ENCODE measurements at places on chromosomes 7 and 10. TPM values are rescaled to one million over a fixed set of nuclear protein-coding genes. Genes with fewer than 3 reads are reported as not detected.
A peak's percentile ranks its signal among the peaks of the same experiment; 100 is the strongest.

The ZNF862 gene
- 2.6 TPM for polyA plus RNA-seq

The CALHM1 gene
- not detected for polyA plus RNA-seq

The MYH16 gene
- not detected for polyA plus RNA-seq

The AGAP5 gene
- polyA plus RNA-seq: 4.7 TPM

The CYP3A7 gene
- not detected for polyA plus RNA-seq

The POLR2J2 gene
- 0.46 TPM for polyA plus RNA-seq

The KLLN gene
- 0.37 TPM for polyA plus RNA-seq

The MOGAT3 gene
- polyA plus RNA-seq: not detected

DNA sequence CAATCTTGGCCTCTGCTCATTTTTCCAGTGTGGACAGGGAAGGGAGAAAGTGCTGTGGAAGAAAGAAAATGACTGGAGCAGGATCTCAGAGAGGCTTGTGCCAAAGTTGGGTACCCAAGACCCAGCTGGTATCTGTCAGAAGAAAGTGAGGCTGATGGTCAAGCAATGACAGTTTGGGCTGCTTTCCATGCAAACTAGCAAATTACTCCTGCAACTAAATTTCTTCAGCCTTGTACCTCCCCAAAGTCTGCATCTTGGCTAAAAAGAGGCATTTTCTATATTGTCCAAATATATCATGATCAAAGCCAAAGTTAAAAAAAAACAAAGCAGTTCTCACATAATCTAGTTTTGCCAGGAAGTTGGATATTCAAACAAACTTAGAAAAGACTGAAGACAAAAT lies 208.5 kb upstream of the FRMD4A start:
- no peak for DNase-seq
- no peaks in the 10 kb centered on the region for H3K27me3 ChIP-seq
- peaks cover 39% of the 10 kb centered on the region for H3K4me1 ChIP-seq
- H3K4me3 ChIP-seq: no peak overlapping the region
- peak overlapping the region; percentile 40 for H3K27ac ChIP-seq
- H3K36me3 ChIP-seq: peaks cover 17% of the 10 kb centered on the region

DNA sequence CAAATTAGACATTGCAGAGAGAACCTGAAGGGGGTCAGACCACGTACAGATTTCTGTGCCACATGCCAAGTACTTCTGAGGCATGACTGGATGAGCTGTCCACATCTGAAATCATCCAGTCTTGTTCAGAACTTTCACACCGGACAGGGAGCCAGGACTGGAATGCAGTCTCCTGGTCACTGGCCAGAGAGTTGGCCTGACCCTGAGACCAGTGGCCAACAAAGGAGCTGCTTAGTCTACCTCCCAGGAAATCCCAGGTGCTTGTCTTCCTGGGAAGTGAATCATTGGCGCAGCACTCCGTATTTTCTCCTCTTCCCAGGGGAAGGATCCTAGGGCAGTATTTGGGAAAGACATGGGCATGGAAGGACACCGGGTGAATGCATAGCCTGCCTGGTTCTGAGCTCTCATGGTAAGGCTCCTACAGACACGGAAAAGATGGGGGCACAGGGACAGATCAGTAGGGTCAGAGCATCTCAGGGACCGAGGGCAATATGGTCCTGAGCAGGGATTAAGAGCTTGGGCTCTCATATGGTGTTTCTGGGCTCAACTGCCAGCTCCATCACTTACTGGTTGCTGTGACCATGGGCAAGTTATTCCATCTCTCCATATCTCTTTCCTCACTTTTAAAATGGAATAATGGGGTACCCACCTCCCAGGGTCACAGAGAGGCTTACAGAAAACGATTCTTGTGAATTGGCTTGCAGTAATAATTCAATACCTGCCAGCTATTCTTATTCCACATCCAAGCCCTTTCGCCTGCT lies 1.3 kb upstream of the SCD start:
- no peak for DNase-seq
- peaks cover 48% of the 10 kb centered on the region for H3K4me1 ChIP-seq
- no peak overlapping the region for H3K27ac ChIP-seq
- no peaks in the 10 kb centered on the region for H3K36me3 ChIP-seq

DNA sequence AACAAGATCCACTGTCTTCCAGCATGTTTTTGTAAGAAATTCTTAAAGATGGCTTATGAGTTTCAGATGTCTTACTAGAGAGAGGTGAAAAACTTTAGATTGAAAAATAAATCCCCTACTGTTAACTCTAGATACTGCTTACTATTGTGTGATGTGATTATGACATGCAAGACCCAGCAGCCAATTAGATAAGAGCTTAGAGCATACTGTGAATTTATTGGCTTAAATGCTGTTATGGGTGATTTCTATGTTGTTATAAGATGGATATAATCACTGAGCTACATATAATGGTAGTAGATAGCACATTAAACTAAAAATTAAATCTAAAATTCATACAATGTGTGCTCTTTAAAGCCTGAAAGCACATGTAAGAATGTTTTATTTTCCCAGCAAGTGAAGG lies at the start of gene RNF133:
RNF133 (minus strand) TSS at position 101 of the 400 bp plus-strand sequence. CDS start 199 bp downstream, outside the sequence.
- H3K36me3 ChIP-seq: no peaks in the 10 kb centered on the region
- H3K27me3 ChIP-seq: no peaks in the 10 kb centered on the region
- H3K4me3 ChIP-seq: no peak within 1 kb of the TSS

DNA sequence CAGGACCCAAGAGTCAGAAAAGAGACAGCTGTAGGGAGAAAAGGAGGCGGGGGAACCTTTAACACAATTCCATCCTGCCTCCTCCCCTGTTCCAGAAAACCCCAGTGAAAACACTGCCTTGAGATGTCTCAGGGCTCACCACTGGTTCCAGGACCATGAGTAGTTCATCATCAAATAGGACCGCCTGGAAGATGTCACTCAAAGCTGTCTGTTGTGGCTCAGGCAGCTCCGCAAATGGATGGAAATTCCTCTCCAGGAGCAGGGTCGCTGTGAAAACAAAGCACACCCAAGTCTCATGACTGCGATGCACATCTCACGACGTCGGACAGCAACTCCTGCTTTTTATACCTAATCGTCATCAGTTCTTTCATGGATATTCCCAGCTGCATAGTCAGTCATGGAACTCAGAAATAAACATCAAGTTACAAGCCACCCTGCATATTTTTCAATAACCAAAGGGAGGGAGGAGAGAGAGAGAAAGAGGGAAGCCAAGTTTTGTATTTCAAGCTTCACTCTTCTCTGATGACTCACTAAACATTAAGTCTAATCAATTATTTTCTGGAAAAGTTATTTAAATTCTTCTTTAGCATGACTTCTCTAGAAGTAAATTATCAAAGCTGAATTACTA lies 49.2 kb downstream of the GSDME start:
- no peak overlapping the region for H3K27ac ChIP-seq
- H3K4me3 ChIP-seq: no peak overlapping the region
- no peaks in the 10 kb centered on the region for H3K4me1 ChIP-seq
- DNase-seq: no peak

GRCh38 chr7:23470330-23471105 lies at the start of gene IGF2BP3:
Gene IGF2BP3, minus strand, starts transcription at chr7:23470491. Its CDS starts 381 bp downstream, at chr7:23470110.
- peaks cover 62% of the 10 kb centered on the region for H3K4me1 ChIP-seq
- H3K36me3 ChIP-seq: no peaks in the 10 kb centered on the region
- H3K27me3 ChIP-seq: peaks cover 49% of the 10 kb centered on the region
- no peak for DNase-seq
- H3K27ac ChIP-seq: no peak within 1 kb of the TSS
- peak within 1 kb of the TSS; percentile 53 for H3K4me3 ChIP-seq

- no peak overlapping the region for H3K27ac ChIP-seq
- no peaks in the 10 kb centered on the region for H3K36me3 ChIP-seq
Observed at GRCh38 chr7:20026762-20027161, 190.4 kb downstream of the MACC1 start.

DNA sequence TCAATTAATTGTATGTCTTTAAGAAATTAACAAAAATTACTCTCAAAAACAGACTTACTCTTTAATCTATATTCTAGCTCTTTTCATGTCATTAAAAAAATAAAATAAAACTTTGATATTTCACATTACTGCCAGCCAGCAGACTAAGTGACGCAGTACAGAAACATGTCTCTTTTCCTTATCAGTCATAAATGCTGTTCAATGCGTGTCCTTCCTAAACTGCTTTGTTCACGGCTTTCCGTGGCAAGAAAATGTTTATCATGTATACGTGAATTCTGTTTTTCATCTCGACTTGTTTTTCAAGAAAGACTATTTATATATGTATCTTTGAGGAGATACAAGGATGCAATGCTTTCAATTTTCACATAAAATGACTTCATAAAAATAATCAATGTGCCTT lies 182.4 kb downstream of the DOCK4 start:
- H3K4me1 ChIP-seq: no peaks in the 10 kb centered on the region
- DNase-seq: no peak
- no peak overlapping the region for H3K27ac ChIP-seq
- H3K27me3 ChIP-seq: no peaks in the 10 kb centered on the region
- no peak overlapping the region for H3K4me3 ChIP-seq
- H3K36me3 ChIP-seq: no peaks in the 10 kb centered on the region

DNA sequence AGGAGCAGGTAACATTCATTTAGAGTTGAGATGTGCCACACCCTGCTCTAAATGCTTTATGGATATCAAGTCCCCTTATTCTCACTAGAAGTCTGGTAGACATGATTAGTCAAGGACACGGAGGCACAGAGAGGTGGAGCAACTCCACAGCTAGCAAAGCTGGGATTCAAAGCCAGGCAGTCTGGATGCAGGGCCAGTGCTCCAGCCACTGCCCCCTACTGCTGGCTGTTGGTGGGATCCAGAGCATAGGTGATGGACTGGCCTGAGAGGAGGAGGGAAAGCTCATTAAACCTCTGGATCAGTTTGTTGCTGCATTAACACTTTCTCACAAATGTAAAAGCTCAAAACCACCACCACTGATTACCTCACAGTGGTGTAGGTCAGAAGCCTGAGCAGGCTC lies 22.6 kb upstream of the KBTBD2 start:
- H3K4me1 ChIP-seq: no peaks in the 10 kb centered on the region
- no peak overlapping the region for H3K27ac ChIP-seq
- H3K36me3 ChIP-seq: peaks cover 43% of the 10 kb centered on the region
- no peak for DNase-seq
